ENCODE measurements at places on chromosomes 7 and 10. TPM values are rescaled to one million over a fixed set of nuclear protein-coding genes. Genes with fewer than 3 reads are reported as not detected.

OR2A1 gene
- total RNA-seq, result not detected

EPDR1 gene
- 305 TPM for total RNA-seq

CPED1 gene
- total RNA-seq, result not detected

GRM8 gene
- not detected for total RNA-seq

TLX1 gene
- total RNA-seq, result not detected

CALML3 gene
- not detected for total RNA-seq

KCNMA1 gene
- 12.8 TPM for total RNA-seq

GSTO2 gene
- total RNA-seq, result 15.1 TPM

COMTD1 gene
- total RNA-seq, result 74.2 TPM

TM9SF3 gene
- 32.8 TPM for total RNA-seq

All from Caki2 (cell line).